ENCODE measurements at places on chromosomes 16 and 17. TPM values are rescaled to one million over a fixed set of nuclear protein-coding genes. Genes with fewer than 3 reads are reported as not detected.

ZNF319 gene
- 10.4 TPM for polyA plus RNA-seq

SHISA6 gene
- 4.0 TPM for polyA plus RNA-seq

KRT14 gene
- 0.37 TPM for polyA plus RNA-seq

SLC4A1 gene
- polyA plus RNA-seq: 0.12 TPM

PKMYT1 gene
- polyA plus RNA-seq: 119 TPM

CDRT15 gene
- 43.8 TPM for polyA plus RNA-seq

CD300E gene
- 0.45 TPM for polyA plus RNA-seq

SEPTIN12 gene
- 310 TPM for polyA plus RNA-seq

MYL11 gene
- 18.5 TPM for polyA plus RNA-seq

HS3ST4 gene
- 0.37 TPM for polyA plus RNA-seq

SYT17 gene
- polyA plus RNA-seq: 0.75 TPM

CD300LB gene
- polyA plus RNA-seq: 0.30 TPM

OR1A1 gene
- not detected for polyA plus RNA-seq

FASN gene
- polyA plus RNA-seq: 47.6 TPM

NRN1L gene
- 2.9 TPM for polyA plus RNA-seq

FSCN2 gene
- polyA plus RNA-seq: 0.37 TPM

LRRC36 gene
- polyA plus RNA-seq: 94.5 TPM

BCL6B gene
- 4.6 TPM for polyA plus RNA-seq

FOXN1 gene
- 0.69 TPM for polyA plus RNA-seq

DCXR gene
- 109 TPM for polyA plus RNA-seq

ITGA2B gene
- 6.0 TPM for polyA plus RNA-seq

MYCBPAP gene
- polyA plus RNA-seq: 315 TPM

CDK5R1 gene
- polyA plus RNA-seq: 16.2 TPM

MRPL12 gene
- 54.7 TPM for polyA plus RNA-seq

FOXL1 gene
- 1.4 TPM for polyA plus RNA-seq

P4HB gene
- polyA plus RNA-seq: 213 TPM

CCL7 gene
- not detected for polyA plus RNA-seq

CBX8 gene
- polyA plus RNA-seq: 13.8 TPM

RPH3AL gene
- 4.4 TPM for polyA plus RNA-seq

CTRL gene
- 0.36 TPM for polyA plus RNA-seq

MYL4 gene
- polyA plus RNA-seq: 19.3 TPM

KRT28 gene
- polyA plus RNA-seq: 0.37 TPM

TERB1 gene
- 13.3 TPM for polyA plus RNA-seq

SIRT7 gene
- 34.1 TPM for polyA plus RNA-seq
